ENCODE measurements at places on chromosomes 7 and 10.

- no peak for DNase-seq
Observed at GRCh38 chr10:75071756-75072155, 39.7 kb upstream of the SAMD8 start.

DNA sequence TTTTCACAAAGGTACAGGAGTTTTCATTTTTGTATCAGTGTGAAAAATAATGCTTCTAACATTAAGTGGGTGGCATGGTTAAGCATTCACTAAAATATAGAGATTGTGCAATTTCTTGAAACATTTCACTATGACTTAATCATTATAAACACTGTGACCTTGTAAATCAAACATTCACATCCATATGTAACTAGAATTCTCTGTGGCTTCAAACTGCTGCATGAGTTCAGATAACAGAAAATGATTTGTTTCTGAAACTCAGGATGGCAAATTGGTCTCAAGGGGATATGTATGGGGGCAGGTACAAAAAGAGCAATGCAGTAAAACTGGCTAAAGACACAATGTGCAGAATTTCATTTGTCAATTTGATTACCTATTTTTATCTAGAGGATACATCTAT lies 3.8 kb downstream of the FAM133B start:
- DNase-seq = no peak

GRCh38 chr10:123869020-123869414 lies 22.6 kb downstream of the CPXM2 start:
- DNase-seq = no peak

DNA sequence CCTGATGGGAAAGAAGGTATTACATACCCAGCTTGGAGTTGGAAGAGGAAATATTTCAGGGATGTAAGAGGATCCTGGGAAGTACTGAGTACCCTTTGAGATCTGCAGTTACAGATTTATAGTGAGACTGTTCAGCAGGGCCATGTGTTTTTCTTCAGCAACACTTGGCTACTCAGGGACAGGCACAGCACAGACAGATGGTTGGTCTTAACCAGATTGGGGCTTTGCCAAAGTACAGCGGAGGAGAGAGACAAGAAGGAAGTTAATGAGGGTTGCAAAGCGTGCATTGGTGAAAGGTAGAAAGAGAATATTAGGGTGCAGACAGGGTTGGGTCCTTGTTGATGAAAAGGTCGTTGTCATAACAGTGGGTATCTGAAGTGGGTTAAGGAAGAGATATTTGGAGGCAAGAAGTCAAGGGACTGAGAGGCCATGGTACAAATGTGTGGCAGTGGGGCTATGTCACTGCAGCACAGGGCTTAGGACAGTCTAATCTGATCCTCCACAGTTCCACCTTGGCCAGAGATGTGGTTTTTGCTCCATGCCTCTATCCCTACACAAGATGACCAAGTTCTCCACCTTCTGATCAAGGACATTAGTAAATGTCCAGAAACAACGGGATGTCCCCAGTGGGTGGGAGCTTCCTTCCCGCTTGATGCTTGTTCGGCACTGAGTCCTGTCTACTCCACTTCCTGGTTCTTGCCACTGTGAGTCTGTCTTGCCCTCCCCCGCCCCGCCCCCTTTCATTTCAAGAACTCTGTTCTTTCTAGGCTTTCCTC lies 18.9 kb upstream of the DNAJC1 start:
- DNase-seq = peak; percentile 32

- DNase-seq = no peak
Observed at GRCh38 chr7:36777062-36777461, 52.8 kb upstream of the AOAH start.
